ENCODE measurements at places on chromosomes 13 and 19. TPM values are rescaled to one million over a fixed set of nuclear protein-coding genes. Genes with fewer than 3 reads are reported as not detected.

- peak overlapping the region; percentile 42 for H3K27ac ChIP-seq
These were observed 5.0 kb downstream of the SYCE2 start for GRCh38 chr19:12913851-12914690.

DNA sequence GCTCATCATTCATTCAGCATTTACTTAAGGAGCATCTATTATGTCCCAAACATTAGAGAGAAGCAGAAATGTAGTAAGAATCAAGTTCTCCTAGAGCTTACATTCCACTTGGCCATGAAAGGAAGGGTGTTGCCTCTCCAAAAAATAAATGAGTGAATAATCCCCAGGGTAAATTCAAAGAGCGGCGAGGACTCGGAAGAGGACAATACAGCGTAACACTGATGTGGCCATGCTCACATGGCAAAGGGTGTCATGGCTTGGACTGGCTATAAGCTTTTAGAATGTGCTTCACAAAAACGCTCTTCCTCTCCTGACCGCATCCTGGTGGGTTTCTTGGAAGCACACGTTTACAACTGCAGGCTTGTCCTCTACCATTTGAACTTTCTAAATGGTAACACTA, 290.2 kb downstream of the IRS2 start:
- no peak overlapping the region for H3K27ac ChIP-seq
- no peak for DNase-seq
- H3K4me1 ChIP-seq: no peaks in the 10 kb centered on the region
- no peaks in the 10 kb centered on the region for H3K36me3 ChIP-seq
- H3K27me3 ChIP-seq: no peaks in the 10 kb centered on the region

GRCh38 chr19:29879655-29879974, 62.4 kb upstream of the URI1 start:
- no peak overlapping the region for H3K4me3 ChIP-seq
- peak; percentile 8 for DNase-seq
- H3K27ac ChIP-seq: no peak overlapping the region

GRCh38 chr13:44125943-44126469, 246.3 kb downstream of the LACC1 start:
- H3K27ac ChIP-seq: no peak overlapping the region
- H3K36me3 ChIP-seq: no peaks in the 10 kb centered on the region
- H3K27me3 ChIP-seq: no peaks in the 10 kb centered on the region
- no peak for DNase-seq

GPR12 gene
- not detected for total RNA-seq

FBXW9 gene
- total RNA-seq: 5.0 TPM

GRCh38 chr19:518598-519231, 11.4 kb downstream of the TPGS1 start:
- no peaks in the 10 kb centered on the region for H3K27me3 ChIP-seq
- H3K4me1 ChIP-seq: peaks cover 12% of the 10 kb centered on the region
- peaks cover 10% of the 10 kb centered on the region for H3K36me3 ChIP-seq
- no peak overlapping the region for H3K4me3 ChIP-seq
- no peak overlapping the region for H3K27ac ChIP-seq

GRCh38 chr13:102768909-102769308, 4.7 kb downstream of the TEX30 start:
- peaks cover 31% of the 10 kb centered on the region for H3K36me3 ChIP-seq
- no peak for DNase-seq
- peaks cover 19% of the 10 kb centered on the region for H3K4me1 ChIP-seq
- no peaks in the 10 kb centered on the region for H3K27me3 ChIP-seq
- H3K27ac ChIP-seq: no peak overlapping the region

- DNase-seq: no peak
- H3K27ac ChIP-seq: no peak overlapping the region
- no peaks in the 10 kb centered on the region for H3K36me3 ChIP-seq
- no peaks in the 10 kb centered on the region for H3K4me1 ChIP-seq
- no peaks in the 10 kb centered on the region for H3K27me3 ChIP-seq
These were observed 147.4 kb downstream of the PTPRS start for GRCh38 chr19:5193192-5193591.

PSG4 gene
- not detected for total RNA-seq

DNA sequence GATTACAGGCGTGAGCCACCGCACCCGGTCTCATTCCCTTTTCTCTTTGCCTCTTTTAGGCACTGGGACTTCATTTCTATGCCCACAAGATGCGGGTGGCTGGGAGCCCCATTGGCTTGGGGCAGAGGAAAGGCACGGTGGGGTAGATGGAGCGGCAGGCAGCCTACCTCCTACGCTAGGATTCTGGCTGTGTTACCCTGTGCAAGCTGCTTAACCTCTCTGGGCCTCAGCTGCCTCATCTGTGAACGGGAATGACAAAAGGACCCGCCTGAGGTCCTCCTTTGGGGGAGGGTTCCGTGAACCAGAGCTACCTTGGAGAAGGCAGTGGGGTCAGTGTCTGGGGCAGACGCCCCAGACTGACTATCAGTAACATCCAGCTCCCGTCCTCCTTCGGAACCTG, 9.3 kb upstream of the LINGO3 start:
- peaks cover 11% of the 10 kb centered on the region for H3K36me3 ChIP-seq
- no peak overlapping the region for H3K4me3 ChIP-seq
- no peak overlapping the region for H3K27ac ChIP-seq
- no peak for DNase-seq

Measured in spleen (tissue), 13 donors.